ENCODE measurements at places on chromosomes 2 and 18.

GRCh38 chr2:1978706-1979105 lies 234.4 kb upstream of the PXDN start:
- DNase-seq: no peak

DNA sequence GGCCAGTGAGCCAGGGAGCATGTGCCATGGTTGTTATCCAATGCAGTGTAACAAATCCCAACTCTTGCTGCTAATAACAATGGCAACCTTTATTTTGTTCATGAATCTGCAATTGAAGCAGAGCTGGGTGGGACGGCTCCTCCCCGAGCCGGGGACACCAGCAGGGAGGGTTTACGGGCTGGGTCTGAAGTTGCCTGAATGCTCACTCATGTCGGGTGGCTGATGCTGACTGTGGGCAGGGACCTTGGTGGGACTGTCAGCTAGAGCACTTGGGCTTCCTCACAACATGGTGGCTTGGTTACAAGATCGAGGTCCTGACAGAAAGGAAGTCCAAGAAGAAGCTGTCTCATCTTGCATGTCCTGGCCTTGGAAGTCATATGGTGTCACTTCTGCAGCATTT lies 264.5 kb downstream of the NDUFA10 start:
- DNase-seq: no peak

- peak; percentile 73 for DNase-seq
Observed at GRCh38 chr2:73823916-73824523, 4.7 kb upstream of the STAMBP start.

- DNase-seq: no peak
Observed at GRCh38 chr2:205752296-205752820, 70.1 kb downstream of the NRP2 start.

DNA sequence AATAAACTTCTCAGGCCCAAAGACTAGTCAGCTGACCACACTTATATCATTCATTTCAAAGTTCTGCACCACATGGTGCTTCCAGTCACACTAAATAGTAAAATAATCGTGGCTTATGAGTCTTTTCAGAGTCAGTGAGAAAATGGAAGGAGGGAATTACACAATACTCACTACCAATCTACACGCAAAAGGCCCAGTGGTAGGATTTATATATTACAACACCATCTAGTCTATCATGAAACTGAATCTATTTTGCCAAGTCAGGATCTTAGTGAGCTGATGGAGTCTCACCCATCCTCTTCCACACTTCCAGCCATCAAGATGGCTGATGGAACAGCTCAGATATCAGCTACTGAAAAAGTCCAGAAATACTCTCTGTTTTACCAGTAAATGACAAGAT lies 21.9 kb downstream of the INO80D start:
- no peak for DNase-seq

DNA sequence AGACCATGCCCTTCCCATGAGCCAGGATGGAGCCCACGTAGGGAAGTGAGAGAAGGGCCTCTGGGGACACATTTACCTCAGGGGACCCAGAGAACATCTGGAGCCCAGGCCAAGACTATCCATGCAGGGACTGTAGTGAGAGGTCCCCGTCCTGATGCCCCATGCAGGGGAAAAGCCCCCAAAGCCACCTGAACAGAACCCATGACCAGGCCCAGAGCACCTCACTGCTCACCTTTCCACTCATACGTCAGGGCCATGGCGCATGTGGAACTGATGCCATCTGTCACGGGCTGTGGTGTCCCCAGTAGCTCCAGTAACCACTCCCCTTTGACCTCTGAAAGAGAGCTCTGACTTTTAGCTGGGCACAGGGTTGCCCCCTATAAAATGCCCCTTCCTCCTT lies 106.5 kb upstream of the TEX51 start:
- no peak for DNase-seq

GRCh38 chr2:67865917-67866316 lies 196.9 kb downstream of the C1D start:
- no peak for DNase-seq

DNA sequence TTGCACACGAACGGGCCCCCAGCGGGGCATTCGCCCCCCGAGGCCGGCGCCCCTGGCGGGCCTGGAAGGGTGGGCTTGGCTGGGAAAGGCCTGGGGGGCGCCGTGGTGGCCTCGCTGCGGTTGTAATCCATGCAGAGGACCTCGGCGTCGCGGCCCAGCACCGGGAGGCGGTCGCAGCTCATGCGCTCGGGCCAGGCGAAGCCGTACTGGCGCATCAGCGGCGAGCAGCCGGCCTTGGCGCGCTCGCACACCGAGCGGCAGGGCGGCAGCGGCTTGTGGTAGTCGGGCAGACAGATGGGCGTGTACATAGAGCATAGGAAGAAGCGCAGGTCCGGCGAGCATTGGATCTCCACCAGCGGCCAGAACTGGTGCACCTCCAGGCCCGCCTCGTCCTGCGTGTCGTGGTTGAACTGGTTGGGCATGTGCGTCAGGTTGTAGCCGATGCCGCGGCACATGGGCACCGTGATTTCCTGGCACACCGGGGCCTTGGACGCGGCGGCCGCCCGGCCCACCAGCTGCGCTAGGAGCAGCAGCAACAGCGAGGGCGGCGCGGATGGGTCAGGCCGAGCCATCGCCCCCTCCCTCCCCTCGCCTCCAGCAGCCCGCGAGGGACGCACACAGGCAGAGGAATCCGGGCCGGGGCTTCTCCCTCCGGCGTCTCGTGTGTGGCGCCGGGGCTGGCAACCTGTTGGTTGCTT lies 1.4 kb downstream of the FZD5 start:
- peak; percentile 30 for DNase-seq
